ENCODE measurements at places on chromosomes 6 and 20.

GRCh38 chr6:125574604-125575003, 174.8 kb upstream of the HEY2 start:
- no peak for DNase-seq

DNA sequence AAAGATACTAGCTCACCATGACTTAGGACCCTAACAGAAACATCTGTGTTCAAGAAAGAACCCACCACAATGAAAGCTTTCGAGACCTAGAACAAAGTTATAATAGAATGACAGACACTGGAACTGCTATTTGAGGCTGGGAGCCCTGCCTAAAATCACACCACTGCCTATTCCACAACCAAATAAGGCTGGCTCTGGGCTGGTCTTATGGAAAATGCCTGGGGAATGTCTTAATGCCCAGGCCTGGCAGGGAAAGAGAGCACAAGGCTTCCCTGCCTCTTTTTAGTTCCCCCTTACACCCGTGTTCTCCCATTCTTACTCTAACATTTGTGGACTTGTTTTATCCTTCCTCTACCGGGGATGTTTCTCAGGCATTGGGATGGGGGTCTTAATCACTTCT, 5.6 kb upstream of the METTL24 start:
- DNase-seq: no peak

- DNase-seq: no peak
These were observed 47.4 kb downstream of the TCP11 start for GRCh38 chr6:35093783-35094182.

DNA sequence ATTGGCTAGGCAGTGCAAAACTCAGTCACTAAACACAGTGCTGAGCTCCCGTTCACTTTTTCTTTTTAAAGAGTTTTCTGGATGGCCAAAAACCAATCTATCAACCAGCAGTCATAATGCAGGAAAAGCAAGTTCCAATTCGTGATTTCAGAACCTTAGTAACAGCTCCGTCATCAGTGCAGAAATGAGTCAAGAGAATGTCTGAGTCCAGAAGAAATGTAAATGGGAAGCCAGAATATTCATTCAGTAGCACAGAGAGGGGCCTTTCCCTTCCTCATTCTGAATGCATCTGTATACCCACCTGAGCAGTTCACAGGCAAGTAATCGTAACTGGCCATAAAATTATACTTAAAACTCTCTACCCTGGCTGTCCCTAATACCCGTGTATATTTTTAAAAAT, 20.4 kb downstream of the HUS1B start:
- no peak for DNase-seq

GRCh38 chr20:52476074-52476750, 284.6 kb upstream of the ZFP64 start:
- no peak for DNase-seq

GRCh38 chr20:32880635-32881034, 21.9 kb downstream of the EFCAB8 start:
- no peak for DNase-seq

GRCh38 chr6:64538722-64539121, 903.1 kb downstream of the PHF3 start:
- no peak for DNase-seq

DNA sequence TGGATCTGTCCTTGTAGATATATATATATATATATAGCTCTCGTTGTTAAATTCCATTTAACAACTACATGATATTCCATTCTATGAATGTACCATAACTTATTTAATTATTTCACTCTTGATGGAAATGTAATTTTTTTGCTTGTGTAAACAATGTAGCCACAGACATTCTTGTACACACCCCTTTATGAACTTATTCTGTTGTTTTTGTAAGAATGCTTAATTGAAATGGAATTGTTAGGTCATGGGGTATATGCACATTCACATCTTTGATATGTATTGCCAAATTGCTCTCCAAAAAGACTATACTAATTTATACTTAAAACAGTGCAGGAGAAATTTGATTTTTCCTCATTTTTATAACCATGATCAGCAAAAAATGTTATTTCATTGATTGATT, 67.2 kb downstream of the MAP3K4 start:
- no peak for DNase-seq

DNA sequence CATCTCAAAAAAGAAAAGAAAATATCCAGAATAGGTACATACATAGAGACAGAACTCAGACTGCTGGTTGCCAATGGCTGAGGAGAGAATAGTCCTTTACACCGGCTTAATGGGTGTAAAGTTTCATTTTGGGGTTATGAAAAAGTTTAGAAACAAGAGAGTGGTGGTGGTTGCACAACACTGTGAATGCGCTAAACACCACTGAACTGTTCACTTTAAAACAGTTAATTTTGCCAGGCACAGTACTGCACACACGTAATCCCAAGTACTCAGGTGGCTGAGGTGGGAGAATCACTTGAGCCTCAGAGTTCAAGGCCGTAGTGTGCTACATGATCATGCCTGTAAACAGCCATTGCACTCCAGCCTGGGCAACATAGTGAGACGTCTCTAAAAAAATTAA, 7.6 kb downstream of the ILRUN start:
- no peak for DNase-seq

DNA sequence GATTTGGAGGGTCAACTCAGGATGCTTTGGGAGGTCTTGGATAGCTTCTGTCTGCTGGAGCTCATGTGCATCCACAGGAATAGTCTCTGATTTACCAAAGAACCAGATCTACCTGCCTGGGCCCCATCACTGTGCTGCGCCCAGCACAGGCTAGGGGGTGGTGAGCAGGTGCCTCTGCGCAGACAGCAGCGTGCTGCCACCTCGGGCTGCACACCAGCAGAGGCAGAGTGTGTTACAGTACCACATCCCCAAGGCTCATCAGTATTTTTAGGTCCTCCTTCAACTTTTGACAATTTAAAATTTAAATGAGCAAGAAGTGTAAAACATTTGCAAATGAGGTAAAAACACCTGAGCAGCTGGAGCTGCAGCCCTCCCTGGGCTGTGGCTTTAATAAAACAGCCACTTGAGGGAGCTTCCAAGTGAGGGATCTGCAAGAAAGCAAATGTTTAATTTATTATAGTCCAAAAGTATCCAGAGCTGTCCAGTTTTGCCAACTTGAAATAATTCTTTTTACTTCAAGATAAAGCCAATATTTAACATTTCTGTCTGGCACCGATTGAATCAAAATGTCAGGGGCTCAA, 324.9 kb downstream of the ZFAND3 start:
- no peak for DNase-seq

DNA sequence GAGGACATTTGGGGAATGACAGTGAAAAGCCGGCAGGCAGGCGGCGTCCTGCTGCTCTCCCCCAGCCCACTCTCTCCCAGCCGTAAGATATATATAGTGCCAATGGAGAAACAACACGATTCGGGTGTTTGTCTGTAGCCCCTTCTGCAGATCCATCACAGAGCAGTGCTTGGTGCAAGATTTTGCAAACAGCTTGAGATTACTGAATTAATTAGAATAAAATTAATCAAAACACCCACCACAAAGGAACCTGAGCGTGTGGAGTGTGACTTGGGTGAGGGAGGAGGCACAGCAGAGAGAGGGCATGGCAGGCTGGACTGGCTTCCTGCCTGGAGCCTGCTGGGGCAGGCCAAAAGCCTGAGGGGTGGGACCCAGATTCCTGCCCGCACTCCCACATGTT, 28.8 kb upstream of the CCDC167 start:
- DNase-seq: no peak

DNA sequence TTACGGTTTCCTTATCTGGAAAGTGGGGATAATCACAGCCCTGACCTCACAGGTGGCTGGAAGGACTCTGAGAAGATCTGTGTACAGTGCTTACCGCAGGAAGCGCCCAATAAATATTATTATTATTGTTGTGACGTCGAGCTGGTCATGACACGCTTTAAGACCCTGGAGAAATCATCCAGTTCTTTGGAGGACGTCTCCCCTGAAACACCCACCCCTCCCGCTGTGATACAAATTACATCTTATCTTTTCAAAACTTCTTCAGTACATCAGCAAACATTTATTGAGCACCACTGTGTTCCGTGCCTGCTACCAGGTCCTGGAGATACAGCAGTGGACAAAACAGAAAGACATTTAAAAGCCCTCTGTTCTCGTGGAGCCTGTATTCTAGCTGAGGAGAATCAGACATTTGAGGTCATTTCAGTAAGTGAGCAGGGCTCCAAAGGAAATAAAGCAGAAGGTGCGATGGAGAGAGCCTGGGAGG, 118.7 kb downstream of the CEBPB start:
- no peak for DNase-seq

DNA sequence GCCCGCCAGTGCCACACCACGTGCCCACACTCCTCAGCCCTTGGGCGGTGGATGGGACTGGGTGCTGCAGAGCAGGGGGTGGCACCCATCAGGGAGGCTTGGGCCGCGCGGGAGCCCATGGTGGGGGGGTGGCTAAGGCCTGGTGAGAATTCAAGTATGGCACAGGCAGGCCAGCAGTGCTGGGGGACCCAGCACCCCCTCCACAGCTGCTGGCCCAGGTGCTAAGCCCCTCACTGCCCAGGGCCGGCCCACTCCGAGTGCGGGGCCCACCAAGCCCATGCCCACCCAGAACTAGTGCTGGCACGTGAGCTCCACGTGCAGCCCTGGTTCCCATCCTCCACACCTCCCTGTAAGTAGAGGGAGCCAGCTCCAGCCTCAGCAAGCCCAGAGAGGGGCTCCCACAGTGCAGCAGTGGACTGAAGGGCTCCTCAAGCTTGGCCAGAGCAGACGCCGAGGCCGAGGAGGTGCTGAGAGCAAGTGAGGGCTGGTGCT, 1091.1 kb upstream of the GJE1 start:
- DNase-seq: no peak

DNA sequence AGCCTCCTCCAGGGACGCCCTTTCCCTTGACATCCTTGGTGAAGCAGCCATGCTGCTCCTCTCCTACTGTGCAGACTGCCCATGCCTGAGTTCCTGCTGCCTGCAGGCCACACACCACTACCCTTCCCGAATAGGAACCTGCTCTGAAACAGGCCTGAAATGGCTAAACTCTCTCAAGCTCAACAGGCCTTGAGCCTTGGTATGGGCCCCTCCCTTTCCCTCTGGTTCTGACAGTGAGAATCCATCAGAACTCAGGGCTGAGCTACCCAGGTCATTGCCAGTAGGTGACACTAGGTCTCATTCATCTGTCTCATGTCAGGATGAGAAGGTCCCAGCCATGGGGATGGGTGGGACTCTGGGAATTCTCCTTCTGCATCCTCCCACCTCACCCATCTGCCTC, 25.7 kb downstream of the RAET1L start:
- no peak for DNase-seq

- DNase-seq: no peak
These were observed 387.6 kb downstream of the CDC5L start for GRCh38 chr6:44775121-44775520.

DNA sequence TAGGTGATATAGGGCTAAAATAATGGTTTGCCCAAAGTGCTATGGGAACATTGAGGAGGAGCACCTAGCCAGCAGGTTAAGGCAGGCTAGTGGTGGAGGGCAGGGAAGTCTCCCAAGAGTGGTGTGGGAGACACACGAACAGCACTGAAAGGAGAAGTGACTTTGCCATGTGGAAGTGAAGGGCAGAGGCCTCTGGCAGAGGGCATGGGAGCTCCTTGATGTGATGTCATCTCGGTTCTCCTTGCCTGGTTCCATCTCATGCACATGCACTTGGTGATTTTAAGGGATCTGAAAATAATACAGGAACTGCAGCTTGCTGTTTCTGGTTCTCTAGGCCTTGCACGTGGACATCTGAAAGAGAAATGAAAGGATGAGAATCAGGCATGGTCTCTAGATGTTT, 4.7 kb upstream of the MAP3K4 start:
- no peak for DNase-seq

- DNase-seq: no peak
These were observed 32.5 kb upstream of the SYNCRIP start for GRCh38 chr6:85675030-85675819.

DNA sequence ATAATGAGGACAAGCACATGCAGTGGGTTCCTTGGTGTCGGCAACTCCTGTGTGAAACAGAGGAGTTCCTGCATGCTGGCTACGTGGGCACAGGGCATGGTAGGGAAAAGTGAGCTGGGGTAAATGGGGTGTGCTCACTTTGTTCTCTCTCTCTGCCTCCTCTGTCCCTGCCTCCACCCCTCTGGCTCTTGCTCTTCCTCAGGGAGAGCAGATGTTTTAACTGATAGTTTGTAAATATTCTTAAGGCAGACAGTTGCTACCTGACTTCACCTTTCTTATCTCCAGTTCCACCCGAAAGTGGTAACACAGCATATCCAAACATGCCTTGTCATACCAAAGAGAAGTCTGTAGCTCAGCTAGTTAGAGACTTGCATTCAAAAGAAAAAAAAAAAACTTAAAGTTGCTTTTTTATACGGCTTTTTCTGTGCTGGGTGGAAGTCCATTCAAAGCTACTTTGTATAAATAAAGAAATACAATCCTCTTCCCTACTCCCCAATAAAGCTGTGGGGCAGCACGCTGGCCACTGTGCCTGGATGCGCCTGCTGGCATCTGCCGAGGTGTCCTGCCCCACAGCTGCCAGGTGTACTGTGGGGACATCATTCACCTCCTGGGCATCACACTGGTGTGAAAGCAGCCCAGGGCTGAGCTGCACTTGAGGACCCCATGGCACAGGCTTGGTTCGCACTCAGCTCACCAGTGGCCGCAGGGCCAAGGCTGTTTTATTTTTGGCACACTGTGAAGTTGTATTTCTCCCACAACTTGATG, 93.6 kb downstream of the FOXC1 start:
- DNase-seq: no peak

DNA sequence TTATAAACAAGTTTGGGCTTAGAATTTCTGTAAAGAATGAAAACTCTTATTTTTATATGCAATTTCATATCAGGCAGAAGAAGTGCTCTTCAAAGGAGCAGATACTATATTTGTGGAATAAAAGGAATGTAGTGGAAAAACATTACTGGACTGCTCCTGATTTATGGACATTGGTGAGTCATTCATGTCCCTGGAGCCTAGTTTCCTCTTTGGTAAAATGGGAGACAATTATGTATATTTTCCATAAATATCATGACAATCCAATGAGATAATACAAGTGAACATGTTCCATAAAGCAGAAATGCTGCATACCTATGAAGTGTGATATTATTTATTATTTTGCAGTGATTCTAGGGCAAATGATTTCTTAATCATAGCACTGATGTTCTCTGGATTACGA, 445.8 kb upstream of the CITED2 start:
- no peak for DNase-seq

- DNase-seq: no peak
These were observed 15.1 kb upstream of the ISM1 start for GRCh38 chr20:13205848-13206434.

GRCh38 chr6:150681578-150682395, 82.1 kb downstream of the PLEKHG1 start:
- no peak for DNase-seq

GRCh38 chr20:14959506-14960475, 622.4 kb upstream of the FLRT3 start:
- no peak for DNase-seq

- no peak for DNase-seq
These were observed 355.9 kb downstream of the BTBD9 start for GRCh38 chr6:38283734-38284362.

DNA sequence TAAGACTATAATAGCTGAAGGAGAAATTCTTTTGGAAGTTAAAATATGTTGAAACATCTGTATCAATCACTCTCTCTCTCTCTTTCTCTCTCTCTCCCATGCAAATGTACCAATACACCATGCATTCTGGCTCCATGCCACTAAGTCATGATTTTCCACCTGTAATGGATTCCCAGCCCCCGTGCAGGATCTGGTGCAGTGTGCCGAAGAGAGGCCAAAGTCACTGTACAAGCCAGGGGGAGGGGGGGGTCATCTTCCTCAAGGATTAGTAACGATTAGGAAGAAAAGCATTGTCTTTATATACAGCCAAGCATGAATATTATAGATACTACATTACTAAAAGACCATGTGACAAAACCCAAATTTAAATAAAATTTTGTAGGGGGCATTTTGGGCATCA, 725.1 kb downstream of the KIF16B start:
- DNase-seq: no peak
